ENCODE measurements at places on chromosomes 3 and 15. TPM values are rescaled to one million over a fixed set of nuclear protein-coding genes. Genes with fewer than 3 reads are reported as not detected.

SI gene
- total RNA-seq: 1.0 TPM

FBXW12 gene
- total RNA-seq: not detected

GOLGA6L26 gene
- not detected for total RNA-seq

SNTN gene
- not detected for total RNA-seq

TTLL13 gene
- total RNA-seq: not detected

MELTF gene
- total RNA-seq: 28.2 TPM

ICE2 gene
- total RNA-seq: 43.1 TPM

LRRC31 gene
- total RNA-seq: not detected

SEMA6D gene
- total RNA-seq: 4.9 TPM

GRCh38 chr3:142981108-142981507 lies 17.6 kb upstream of the PAQR9 start:
- no peak for DNase-seq

- no peak for DNase-seq
These were observed 276.3 kb upstream of the DNAJC19 start for GRCh38 chr3:181265750-181266333.

DNA sequence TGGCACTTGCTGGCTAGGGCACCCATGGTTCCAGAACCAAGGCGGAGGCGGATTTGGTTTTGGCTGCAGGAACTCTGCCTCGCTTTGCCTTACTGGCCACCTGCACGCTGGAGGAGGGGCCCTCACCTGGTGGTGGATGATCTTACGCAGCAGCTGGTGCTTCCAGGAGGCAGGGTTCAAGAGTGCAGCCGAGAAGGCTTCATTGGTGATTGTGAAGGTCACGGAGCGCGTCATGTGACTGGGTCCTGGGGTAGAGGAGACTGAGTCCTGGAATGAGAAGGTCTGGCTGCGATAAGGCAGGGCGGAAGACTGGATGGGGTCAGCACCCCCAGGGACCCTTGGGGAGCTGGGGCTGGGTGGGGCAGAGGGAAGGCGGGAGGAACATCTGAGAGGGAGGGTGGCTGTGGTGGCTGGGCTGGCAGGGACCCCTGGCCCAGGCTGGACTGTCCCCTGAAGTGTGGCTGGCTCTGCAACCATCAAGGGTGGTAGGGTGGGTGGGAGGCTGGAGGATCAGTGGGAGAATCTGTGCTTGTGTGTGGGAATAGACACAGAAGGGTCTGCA lies 25.8 kb upstream of the GOLGA6C start:
- DNase-seq: no peak

- DNase-seq: no peak
These were observed 162.5 kb downstream of the C3orf38 start for GRCh38 chr3:88312256-88312655.

DNA sequence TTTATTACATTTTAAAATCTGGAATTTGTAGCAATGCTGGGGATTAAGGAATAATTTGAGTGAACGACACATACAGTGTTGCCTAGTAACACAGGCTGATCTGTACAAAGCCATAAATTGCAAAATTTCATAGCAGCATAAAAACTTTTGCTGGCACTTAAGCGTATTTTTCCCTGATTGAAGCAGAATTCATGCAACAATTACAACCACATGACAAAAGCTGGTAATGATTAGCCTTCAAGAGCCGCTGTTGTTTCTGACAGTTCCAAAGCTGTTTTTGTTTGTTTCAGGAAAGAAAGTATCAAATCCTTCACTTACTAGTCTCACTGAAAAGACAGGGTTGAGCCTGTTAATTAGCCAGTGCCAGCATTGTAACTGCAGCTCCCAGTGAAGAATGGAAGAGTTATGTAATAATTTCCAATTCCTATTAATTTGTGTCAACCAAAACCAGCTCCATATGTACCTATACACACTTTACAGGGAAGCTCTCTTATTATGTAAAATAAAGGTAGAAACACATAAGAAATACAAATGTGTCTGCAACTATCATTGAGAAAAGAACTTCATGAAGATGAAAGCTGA lies 60.7 kb downstream of the AGTR1 start:
- no peak for DNase-seq

DNA sequence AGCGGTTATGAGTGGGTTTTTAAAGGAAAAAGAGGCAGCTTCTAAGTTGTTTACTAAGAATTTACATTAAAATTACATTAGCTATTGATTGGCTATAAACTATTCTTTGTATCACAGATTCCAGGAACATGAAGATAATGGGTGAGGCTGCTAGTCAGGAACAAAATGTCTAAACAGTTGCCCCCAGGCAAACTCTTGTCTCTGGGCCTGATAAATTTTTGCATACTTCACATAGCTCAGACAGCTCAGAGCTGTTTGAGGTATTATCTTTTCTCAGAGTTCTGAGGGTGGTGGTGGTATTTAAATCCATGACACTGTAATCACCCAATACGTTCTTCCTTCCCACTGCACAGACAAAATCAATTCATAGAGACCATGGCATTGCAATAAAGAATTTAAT lies 2.1 kb upstream of the HACD2 start:
- no peak for DNase-seq

GRCh38 chr3:160435095-160435494 lies 14.5 kb downstream of the TRIM59 start:
- DNase-seq: no peak

- DNase-seq: peak; percentile 84
These were observed 34.5 kb downstream of the PSTPIP1 start for GRCh38 chr15:77029166-77030047.
